Fibroblast of villous mesenchyme (primary cell): ENCODE measurements at places on chromosomes 4 and X.
A peak's percentile ranks its signal among the peaks of the same experiment; 100 is the strongest.

- DNase-seq, result no peak
Observed at GRCh38 chrX:152202886-152203285, 64.5 kb upstream of the MAGEA10 start.

- peak; percentile 52 for DNase-seq
Observed at GRCh38 chr4:38313999-38314561, 349.9 kb upstream of the KLF3 start.

DNA sequence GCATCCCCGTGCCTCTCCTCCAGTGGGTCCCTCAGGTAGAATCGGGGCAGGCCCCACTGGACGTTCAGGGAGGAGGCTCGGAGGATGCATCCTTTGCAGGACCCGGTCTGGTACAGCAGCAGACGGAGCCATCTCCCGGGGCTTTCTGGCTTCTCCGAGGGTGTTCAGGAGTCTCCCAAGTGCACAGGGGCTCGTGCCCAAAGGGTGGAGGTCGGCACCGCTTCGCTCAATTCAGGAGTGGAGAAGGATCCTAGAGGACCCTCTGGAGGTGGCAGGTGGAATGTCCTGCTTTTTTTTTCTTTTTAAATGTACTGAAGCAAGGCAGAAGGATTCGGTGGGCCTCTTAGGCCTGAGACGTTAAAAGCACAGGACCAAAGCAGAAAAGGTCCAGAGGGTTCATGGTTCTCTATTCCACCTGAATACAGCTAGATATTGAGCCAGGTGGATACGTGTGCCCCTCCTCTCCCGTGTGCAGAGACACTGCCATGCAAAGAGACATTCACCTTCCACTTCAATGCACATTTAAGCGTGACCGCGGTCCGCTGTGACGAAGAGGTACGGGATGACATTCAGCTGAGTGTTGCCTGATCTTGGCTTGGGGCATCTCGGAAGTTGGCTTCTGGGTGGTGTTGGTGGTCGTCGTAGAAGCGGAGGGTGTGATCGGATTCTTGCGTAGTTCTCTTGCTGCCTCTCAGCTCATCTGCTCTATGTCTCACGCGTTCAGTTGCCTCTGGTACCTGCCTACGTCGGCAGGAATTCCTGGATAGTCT is 281.2 kb upstream of the AGTR2 start:
- no peak for DNase-seq

GRCh38 chrX:7351926-7352325 is 204.0 kb upstream of the PUDP start:
- no peak for DNase-seq

- DNase-seq, result no peak
Observed at GRCh38 chr4:73129319-73129718, 59.8 kb upstream of the COX18 start.
